LoVo (cell line): ENCODE measurements at places on chromosomes 2 and 18.

DNA sequence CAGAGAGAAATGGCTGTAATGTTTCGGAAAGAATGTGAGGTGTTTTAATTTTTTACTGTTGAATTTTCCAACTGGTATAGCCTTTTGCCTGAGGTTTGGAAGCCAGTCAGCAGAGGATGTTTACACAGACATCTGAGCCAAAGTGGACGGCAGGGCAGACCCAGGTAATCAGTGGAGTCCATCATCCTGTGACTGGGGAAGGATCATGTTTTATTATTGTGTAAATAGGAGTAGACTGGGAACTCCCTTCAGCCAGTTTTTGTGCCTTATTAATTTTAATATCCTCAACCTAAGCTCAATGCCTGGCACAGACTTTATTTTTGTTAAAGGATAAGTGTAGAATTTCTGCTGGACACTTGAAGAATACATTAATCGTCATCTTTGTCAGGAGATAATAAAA is 142.0 kb upstream of the GAREM1 start:
- DNase-seq, result no peak

GRCh38 chr2:19312949-19313348 is 45.5 kb downstream of the OSR1 start:
- no peak for DNase-seq

- no peak for DNase-seq
These were observed 133.9 kb downstream of the ZNF532 start for GRCh38 chr18:58998401-58999203.

GRCh38 chr2:170968205-170969003 is 39.4 kb downstream of the GORASP2 start:
- no peak for DNase-seq

DNA sequence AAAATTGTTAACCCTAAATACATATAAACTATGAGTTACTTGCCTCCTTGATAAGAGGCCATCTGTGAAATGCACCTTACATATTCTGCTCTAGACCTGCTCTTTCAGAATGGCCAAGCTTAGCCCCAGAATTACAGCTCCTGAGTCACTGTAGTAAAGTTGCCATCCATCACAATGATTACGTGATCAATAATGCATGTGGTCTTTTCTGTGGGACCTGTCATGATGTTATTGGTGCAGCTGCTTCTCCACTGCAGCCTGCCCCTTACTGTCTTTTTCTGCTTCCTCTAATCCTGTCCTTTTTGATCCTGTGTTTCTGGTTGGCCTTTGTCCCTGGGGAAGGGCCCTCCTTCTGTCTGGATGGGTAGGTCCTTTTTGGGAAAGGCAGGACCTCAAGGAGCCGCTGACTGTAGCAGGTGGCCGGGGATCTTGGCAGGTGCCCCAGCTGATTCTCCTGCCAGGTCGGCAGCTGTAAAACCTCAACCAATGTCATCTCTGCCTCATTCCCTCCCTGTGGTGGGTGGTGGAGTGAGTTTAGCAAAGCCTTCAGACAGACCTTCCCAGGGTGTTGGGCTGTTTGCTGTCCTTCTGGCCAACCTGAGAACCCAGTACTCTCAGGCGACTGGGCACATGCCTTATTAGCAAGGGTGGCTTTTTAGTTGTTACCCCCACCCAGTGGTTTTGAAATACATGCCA is 126.2 kb upstream of the EML6 start:
- no peak for DNase-seq

DNA sequence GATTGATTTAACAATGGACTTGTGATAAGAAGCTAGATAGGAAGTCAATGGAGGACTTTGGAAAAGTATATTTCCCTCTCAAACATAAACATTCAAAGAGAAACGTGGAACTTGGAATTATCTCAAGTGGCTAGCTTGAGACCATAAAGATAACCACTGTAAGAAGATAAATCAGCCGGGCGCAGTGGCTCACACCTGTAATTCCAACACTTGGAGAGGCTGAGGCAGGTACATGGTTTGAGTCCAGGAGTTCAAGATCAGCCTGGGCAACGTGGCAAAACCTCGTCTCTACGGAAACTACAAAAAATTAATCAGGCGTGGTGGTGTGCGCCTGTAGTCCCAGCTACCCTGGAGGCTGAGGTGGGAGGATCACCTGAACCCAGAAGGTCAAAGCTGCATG is 405.9 kb upstream of the ACVR2A start:
- DNase-seq, result no peak

GRCh38 chr2:12417786-12418185 is 298.9 kb upstream of the TRIB2 start:
- DNase-seq, result no peak

GRCh38 chr2:217277646-217278398 is 418.0 kb upstream of the TNP1 start:
- DNase-seq, result peak; percentile 15

GRCh38 chr18:8559612-8560186 is 49.5 kb upstream of the RAB12 start:
- no peak for DNase-seq

- DNase-seq, result no peak
These were observed 15.2 kb downstream of the SRBD1 start for GRCh38 chr2:45595721-45596435.

DNA sequence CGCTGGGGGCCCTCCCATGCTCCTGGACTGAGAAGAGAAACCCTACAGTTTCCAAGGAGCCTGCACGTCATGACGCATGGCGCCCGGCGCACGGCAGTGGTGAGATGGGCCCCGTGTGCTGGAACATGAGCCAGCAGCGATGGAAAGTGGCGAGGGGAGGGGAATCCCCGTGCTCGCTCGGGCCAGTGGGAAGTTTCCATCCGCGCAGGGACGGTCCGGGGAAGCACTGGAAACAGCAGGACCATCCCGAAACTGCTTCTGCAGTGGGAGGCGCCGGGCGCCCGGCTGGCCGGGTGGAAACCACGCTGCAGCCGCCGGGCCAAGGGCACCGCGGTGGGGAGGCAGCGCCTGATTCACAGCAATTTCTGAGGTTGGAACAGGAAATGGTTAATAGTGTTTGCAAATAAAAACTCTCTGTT is 4.9 kb upstream of the PDCD1 start:
- no peak for DNase-seq

DNA sequence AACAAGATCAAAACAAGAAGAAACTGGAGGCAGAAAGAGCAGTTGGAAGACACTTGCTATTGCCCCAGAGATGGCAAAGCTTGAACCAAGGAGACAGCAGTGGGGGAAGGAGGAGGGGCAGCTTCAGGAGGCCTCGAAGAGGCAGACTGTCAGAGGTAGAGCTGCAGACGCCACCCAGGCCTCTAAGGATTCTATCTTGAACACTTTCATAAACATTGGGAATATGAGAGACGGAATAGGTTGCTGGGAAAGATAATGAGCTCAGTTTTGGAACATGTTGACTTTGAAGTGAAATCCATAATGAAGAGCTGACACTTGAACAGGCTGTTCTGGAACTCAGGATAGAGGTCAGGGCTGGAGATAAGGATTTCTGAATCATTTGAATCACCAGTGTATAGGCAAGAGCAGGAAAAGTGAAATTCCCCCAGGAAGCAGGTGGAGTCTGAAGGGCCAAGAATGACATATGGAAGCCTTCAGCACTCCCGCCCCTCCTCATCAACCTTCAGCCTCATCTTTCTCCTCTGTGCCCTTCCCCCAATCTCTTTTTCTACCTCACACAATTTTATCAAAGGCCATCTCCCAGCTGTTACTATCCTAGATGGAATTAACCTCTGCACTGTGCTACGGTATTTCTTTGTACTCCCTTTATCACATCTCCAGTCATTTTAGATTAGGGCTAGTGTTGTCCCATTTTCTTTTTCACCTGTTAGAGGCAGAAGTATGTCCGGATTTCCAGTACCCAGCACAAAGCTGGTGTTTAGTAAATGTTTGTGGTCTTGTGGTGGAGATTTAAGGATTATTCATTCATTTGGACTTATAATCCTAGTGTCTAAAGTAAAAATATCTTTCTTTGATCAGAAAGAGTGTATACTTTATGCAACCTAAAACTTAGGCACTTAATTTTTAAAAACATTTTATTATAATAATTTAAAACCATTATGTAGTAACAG is 47.5 kb upstream of the RTN4 start:
- no peak for DNase-seq

- DNase-seq, result no peak
These were observed 70.2 kb downstream of the CDCA7 start for GRCh38 chr2:173424886-173425285.

- peak; percentile 95 for DNase-seq
These were observed at the start of gene RPRD1A for GRCh38 chr18:36067055-36067957. TSS of gene RPRD1A (minus strand) at chr18:36067559. CDS start at chr18:36067404, 155 bp downstream.

GRCh38 chr2:45857867-45858520 is 206.5 kb downstream of the PRKCE start:
- no peak for DNase-seq
